ENCODE measurements at places on chromosomes 1 and 21. TPM values are rescaled to one million over a fixed set of nuclear protein-coding genes. Genes with fewer than 3 reads are reported as not detected.

DNA sequence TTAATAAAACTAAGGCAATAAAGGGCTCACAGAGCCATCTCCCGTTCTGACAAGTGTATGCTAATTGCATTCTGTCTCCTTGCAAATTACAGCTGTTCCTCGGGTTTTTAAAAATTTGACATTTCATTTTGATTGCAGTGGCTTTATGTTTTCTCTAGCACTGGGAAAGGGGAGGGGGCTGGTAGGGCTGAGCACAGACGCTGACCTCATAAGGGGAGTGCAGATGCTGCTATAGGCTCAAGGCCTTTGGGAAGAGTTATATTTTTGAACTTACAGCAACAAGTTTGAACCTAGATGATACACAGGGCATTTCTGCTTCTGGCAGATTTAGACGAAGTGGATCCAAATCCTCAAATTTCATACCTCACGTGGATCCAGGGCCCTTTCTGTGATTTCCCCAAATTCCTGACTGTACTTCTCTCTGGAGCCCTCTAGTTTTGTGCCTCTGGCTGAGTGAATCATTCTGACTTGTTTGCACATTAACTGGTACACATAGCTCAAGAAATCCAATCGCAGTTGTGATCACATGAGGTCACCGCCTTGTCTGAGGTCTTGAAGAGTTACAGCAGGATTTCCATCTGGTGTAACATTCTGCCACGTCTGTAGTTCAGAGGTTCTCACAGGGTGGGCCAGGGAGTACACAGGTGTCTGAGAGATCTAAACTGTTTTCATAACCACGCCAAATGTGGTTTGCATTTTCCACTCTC is 230.3 kb downstream of the C1orf94 start:
- peak; percentile 36 for DNase-seq

GRCh38 chr1:97759078-97759477 is 161.8 kb downstream of the DPYD start:
- DNase-seq: no peak

GRCh38 chr21:43287795-43288755 is 119.3 kb downstream of the CRYAA start:
- DNase-seq: peak; percentile 44

- DNase-seq: no peak
Measured at GRCh38 chr1:7942214-7942921, 1.7 kb upstream of the TNFRSF9 start.

GRCh38 chr1:225481738-225482137 is 53.9 kb upstream of the LBR start:
- no peak for DNase-seq

GRCh38 chr1:227038401-227038800 is 98.3 kb downstream of the COQ8A start:
- DNase-seq: no peak

GRCh38 chr1:174726167-174726879 is 273.4 kb upstream of the CACYBP start:
- peak; percentile 8 for DNase-seq

DNA sequence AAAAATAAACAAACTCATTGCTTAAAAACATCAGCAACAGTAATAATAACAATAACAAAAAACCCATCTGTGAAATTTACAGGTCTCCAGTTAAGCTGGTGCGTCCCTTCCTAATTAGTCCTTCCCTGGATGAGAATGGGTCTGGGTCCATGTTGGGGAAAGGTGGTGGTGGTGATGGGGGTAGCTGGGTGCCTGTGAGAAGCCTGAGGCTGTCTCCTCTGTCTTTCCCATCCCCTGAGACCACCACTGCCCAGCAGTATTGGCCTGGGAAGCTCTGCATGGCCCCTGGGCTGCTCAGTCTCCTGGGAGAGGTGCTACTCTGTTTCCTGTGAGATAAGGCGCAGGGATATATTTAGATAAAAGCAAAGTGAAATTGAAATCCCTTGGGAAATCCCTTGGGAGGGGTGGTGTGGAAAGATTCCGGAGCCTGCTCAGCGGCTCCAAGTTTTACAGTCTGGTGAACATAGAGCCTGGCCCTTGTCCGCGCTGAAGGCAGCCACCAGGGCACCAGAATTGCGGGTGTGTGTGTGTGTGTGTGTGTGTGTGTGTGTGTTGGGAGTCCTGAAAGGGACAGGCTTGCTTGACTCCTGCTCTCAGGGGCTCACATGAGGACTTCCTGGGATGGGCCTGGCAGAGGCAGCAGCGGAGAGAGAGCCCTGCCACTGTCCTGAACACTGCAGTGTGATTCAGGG is 150.2 kb downstream of the FOXD2 start:
- DNase-seq: no peak

- DNase-seq: no peak
Measured at GRCh38 chr1:87820668-87821334, 492.1 kb downstream of the LMO4 start.

GRCh38 chr1:224666913-224667312 is 50.8 kb downstream of the CNIH3 start:
- DNase-seq: no peak

- no peak for DNase-seq
Measured at GRCh38 chr1:115949156-115949555, 27.2 kb upstream of the SLC22A15 start.

The SPRR2A gene
- polyA plus RNA-seq: not detected

The HSPA6 gene
- polyA plus RNA-seq: 0.26 TPM

The LRRC38 gene
- polyA plus RNA-seq: not detected

The PLA2G5 gene
- not detected for polyA plus RNA-seq

The SIK1 gene
- polyA plus RNA-seq: 14.0 TPM
